Suppressor macrophage treated with lipopolysaccharide for 1 hour (primary cell): ENCODE measurements at places on chromosomes 6 and 20.
A peak's percentile ranks its signal among the peaks of the same experiment; 100 is the strongest.

DNA sequence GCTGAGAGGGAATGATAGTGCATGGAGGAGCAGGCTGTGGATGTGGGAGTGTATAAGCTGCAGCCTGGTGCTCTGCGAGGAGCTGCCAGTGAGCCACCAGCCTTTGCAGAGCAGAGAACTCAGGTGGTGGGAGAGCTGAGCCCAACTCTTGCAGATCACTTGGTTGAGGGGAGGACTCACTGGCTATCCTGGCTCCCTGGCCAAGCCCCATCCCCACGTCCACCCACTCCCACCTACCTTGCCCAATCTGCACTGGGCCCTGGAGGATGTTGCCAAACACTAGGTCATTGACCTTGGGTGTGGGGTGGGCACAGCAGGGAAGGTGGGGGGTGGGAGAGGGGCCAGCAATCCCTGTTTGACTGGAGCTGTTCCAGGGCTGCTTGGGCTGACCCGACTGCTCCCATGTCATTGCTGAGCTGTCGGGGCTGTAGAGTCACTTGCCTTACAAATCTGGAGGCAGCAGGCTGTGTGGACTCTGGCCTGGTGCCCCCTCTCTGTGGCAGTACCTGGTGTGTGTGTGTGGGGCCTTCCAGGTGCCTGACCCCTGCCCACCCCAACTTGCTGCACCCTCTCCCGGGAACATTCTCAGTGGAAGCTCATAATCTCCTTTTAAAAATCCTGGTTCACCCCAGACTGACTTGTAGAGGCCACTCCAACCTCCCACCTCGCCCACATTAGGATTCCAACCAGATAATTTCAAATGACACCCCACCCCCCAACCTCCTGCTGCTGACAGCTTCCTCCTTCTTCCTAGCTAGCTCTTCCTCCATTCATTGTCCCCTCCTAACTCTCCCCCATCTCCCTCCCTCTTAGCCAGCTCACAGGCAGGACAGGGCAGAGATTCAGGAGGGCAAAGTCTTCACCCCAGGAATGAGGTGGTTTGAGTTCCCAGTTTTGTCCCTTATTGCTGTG is 162.3 kb downstream of the MRPL14 start:
- DNase-seq = no peak

DNA sequence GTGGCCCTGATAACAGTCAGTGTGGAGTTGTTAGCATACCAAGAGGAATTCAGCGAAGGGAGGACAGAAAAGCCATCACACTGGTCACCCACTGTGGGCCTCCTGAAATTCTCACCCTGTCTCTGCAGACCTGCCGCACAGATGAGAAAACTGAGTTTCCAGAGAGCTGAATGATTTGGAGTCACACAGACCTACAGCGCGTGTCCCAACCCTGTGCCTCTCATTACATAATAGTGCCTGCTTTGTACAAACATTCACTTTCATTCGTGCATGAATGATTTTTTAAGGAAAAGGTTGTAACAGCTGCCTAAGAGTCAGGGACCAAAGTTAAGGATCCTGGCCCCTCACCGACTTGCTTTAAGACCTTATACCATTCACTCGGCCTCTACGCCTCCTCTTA is 62.7 kb downstream of the THBS2 start:
- no peak for DNase-seq

GRCh38 chr6:29294499-29294914 is 7.0 kb upstream of the OR14J1 start:
- DNase-seq = no peak

DNA sequence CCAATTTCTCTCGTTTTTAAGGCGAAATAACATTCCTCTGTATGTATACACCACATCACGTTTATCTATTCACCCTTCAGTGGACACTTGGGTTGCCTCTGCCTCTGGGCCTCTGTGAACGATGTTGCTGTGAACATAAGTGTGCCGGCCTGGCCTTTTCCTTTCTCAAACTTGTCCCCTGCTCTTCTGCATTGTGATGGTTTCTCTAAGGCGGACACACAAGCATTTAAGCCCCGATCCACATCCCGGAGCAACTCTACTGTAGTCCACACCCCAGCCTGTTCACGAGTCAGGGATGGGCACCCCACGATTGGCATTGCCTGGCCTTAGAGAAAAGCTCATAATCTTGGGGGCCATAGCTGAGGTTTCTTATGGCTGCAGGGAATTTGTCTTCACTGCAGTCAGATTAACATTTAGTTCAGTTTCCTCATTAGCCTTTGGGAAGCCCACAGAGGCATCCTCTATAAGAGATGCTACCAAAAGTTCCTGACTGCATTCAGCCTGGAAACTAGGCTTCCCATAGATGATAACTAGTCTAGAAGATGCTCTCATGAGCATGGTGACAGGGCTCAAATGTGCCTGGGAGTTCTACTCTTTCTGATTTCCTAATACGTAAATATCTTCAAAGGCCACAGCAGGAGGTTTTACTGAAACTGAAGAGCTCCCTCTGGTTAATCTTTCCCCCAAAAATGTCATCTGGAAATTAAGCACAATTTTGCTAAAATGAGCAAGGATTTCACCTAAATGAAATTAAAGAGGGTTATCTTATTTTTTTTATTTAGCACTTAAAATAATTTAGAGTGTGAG is 762 bp downstream of the ZC3H12D start:
- DNase-seq = peak; percentile 3

- DNase-seq = no peak
These were observed 183.1 kb upstream of the MARCKS start for GRCh38 chr6:113674075-113674474.

GRCh38 chr6:170274713-170275560 is 15.9 kb downstream of the DLL1 start:
- no peak for DNase-seq

DNA sequence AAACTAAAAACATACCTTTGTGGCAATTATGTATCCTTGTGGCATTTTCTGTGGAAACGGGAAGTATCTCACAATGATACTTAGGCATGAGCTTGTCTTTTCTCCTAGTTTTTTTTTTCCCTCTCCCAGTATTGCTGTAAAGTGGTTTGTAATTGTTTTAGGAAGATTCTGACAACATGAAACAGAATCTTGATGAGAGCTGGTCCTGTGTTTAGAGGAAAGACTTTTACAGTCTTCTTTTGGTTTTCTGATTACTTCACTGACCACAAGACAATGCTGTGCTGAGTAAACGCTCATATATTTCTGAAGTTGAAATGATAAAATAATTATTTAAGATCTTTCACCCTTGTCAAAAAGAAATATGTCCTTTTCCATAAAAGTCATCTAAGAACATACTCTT is 201.2 kb downstream of the FOXC1 start:
- DNase-seq = no peak

DNA sequence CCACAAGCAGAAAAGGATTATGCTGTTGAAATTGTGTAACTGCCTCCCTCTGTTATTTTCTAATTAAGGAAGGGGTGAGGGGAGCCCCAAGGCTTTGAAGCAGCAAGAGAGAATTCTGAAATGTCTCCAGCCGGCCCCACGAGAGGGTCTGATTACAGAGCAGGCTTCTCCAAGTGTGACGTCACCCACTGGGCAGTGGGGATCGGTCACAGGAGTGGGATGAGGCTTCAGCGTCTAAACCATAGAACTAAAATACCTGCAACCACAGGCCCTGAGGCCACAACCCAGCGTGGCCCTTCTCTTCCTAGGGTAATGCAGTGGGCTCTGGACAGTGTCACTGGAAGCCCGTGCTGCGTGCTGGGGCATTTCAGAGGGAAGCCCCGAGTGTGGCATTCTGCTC is 38.6 kb upstream of the APCDD1L start:
- no peak for DNase-seq

GRCh38 chr6:166989427-166990032 is 9.7 kb upstream of the CEP43 start:
- peak; percentile 66 for DNase-seq

DNA sequence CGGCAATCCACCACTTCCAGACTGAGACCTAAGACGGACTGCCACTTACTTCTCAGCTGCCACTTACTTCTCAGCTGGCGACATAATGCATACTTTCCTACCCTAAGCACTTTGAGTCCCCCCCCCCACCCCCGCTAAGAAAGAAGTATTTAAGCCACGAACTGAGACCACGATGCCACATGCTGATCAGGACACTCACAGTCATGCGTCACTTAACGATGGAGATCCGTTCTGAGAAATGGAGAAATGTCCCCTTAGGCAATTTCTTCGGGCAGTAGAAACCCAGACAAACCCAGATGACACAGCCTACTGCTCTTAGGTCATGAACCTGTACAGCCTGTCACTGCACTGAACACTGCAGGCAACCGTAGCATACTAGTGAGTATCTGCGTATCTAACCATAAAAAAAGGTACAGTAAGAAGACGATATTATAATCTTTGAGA is 690 bp downstream of the IFNGR1 start:
- DNase-seq = peak; percentile 96

- DNase-seq = peak; percentile 8
These were observed 348.3 kb downstream of the BCKDHB start for GRCh38 chr6:80454661-80455365.

- DNase-seq = no peak
These were observed 25.8 kb downstream of the EDN3 start for GRCh38 chr20:59326188-59326587.

DNA sequence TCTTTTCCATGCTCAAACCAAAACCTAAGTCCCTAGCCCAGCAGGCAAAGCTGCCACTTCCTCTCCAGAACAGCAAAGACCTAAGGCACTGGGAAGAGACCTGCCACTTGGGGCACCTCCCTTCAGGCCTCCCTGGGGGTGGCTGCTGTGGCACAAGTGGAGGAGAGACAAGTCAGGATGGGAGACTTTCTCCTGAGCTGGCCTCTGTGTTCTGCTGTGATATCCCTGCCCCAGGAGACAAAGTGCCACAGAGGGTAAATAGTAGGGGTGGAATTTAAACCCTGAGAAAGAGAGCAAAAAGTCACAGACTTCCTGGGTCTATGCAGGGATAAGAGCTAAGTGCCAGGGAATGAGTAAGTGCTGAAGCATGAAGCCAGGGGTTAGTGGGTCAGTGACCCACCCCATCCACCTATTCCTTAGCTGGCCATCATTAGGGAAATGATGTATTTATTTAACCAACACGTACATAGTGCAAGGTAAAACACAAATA is 84.2 kb downstream of the MRPL14 start:
- DNase-seq = peak; percentile 60

DNA sequence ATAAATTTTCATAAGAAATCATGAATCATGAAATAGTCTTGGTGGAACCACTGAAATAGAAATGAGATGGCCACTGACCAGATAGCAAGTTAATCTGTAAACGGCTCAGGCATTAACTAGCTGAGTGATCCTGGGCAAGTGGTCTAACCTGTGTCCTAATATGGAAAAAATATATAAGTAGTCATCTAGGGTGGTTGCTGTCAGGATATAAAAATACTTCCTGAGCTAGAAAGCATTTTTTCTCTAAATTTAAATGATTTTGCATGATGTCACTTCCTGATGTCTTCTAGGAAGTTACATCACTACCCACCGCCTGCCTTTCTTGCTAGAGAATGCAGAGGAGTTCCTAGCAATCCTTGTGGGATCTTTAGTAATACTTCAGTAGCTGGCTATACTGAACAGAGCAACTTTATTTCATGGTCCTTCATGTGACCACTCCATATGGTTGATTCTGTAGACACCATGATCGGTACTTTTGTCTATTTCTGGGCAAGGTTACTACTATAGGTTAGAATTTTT is 228.1 kb upstream of the CEP162 start:
- no peak for DNase-seq

- peak; percentile 36 for DNase-seq
These were observed 1.4 kb downstream of the PIM1 start for GRCh38 chr6:37171201-37171969.
